Endothelial cell of umbilical vein (primary cell): ENCODE measurements at places on chromosomes 2 and 18. TPM values are rescaled to one million over a fixed set of nuclear protein-coding genes. Genes with fewer than 3 reads are reported as not detected.
A peak's percentile ranks its signal among the peaks of the same experiment; 100 is the strongest.

- no peak for DNase-seq
Observed at GRCh38 chr2:75728614-75729419, 18.1 kb upstream of the GCFC2 start.

GRCh38 chr2:168614172-168615018, 158.3 kb downstream of the CERS6 start:
- DNase-seq = no peak

DNA sequence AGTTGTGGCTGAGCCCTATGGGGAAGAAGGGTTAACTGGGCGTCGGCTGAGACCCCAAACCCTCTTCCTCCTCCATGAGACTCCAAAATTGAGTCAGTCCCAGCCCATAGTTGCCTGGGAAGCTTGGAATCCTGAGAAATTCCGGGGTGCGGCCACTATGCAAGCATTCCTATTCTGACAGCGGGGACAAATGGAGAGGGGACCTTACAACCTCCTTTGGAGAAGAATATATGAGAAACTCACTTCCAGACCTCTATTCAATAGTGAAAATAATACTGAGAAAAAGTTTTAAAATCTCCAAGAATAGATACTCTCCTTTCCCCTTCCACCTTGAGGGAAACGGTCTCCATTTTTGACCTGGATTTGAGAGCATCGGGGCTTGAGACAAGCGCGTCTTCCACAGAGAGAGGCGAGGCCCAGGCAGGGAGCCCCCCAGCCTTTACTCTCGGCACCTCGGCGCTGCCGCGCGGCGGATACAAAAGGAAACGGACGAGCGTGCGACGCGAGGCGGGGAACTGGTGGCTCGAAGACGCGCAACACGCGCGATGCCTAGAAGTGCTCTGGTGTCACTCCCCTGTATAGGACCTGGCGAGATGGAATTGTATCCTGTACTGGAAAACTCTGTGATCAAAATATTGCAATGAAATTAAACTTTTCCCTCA, 11.1 kb downstream of the NR4A2 start:
- DNase-seq = no peak

- no peak for DNase-seq
Observed at GRCh38 chr2:5720426-5720825, 28.2 kb downstream of the SOX11 start.

DNA sequence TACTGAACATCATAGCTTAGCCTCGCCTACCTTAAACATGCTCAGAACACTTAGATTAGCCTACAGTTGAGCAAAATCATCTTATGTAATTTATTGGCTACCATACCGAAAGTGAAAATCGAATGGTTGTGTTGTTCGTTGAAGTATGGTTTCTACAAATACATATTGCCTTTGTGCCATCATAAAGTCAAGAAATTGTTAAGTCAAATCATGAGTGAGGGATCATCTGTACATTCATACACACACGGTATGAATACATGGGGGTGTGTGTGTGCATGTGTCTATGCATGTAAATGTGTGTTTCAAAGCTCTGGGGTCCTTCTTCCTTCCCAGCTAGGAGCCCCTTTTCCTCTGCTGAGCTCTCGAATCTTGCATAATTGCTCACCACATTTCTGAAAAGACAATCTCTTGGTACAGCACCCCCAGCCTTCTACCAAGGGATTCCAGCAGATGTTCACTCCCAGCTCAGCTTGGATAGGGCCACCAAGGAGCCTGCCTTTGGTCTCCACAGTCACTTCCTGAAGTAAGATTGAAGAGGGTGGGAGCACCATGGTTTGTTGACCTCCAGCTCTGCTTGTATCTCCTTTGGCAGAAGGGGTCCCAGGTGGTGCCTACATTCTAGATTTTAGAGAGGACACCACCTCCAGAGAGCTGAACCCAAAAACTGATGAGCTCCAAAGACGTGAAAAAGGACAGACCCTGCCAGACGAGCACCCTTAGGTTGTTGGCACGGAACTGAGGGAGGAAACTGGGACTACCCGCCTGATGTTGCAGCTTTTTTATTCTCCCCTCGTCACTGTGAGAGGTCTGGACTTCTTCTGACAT, 33.2 kb upstream of the CYP1B1 start:
- DNase-seq = no peak

- no peak for DNase-seq
Observed at GRCh38 chr2:17713291-17713690, 40.3 kb downstream of the SMC6 start.

- no peak for DNase-seq
Observed at GRCh38 chr2:222391743-222392285, 32.5 kb upstream of the SGPP2 start.

DNA sequence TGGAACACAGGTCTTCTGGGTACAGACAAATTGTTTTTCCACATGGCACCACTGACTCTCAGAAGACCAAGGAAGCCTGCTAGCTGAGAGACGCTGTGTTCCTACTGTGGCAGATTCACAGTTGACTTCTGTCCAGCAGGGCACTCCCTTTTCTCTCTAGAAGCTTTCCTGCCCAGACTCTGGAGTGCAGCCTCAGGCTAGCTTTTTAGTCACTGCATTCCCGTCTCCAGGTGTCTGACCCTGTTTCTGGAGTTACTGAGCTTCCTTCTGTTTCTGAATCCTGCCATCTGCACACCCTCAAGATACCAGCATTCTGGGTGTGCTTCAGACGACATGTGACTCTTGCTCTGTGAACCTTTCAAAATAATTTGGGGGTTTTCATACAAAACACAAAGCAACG, 125.1 kb downstream of the TMEM200C start:
- no peak for DNase-seq

GRCh38 chr2:98381494-98381893, 35.2 kb downstream of the CNGA3 start:
- DNase-seq = no peak

DNA sequence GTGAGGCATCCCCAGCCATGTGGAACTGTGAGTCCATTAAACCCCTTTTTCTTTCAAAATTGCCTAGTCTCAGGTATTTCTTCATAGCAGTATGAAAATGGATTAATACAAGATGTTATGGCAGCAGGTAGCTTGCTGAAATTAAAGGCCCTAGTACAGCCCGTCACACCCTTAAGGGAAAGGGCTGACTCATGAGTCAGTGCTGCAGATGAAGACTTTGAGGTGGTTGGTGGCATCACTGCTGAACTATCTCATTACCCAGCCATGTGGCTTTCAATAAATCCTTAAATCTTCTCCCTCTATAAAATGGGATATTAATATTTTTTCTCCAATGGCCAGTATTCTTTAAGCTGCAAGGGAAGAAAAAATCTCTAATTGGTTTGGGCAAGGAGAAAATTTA, 226.1 kb upstream of the CCDC68 start:
- DNase-seq = no peak

DNA sequence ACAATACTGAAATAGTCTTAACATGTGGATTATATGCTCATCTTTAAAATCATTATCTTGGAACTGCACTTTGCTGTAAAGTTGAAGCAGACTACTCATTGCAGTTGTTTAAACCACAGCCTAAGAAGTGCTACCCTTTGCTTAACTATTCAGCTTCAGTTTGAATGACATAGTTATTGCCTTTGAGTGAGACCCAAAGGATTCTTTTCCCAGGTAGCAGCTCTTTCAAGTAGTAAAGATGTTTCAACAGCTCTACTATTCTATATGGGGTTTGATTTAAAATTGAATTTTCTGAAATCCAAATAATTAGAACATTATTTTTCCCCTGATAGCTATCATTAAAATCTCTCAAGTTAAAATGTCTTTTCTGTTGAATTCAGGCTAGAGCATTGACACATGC, 1.1 kb downstream of the SCG2 start:
- no peak for DNase-seq

DNA sequence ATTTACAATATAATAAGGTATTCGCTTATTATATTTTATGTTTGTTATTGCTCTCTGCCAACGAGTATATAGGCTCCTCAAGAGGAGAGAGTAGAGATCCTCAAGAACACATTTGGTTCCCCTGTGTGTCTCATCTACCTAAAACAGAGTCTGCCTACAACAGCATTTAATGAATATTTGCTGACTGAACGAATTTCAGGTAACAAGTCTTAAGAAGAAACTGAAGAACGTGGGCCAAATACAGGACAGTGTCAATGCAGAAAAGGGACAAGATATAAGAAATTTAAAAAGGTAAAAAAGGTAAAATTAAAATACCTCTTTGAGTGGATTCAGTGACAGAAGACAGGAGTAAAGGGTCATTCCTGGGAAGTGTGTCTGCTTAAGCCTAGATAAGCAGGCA, 129.2 kb downstream of the HNMT start:
- no peak for DNase-seq

DNA sequence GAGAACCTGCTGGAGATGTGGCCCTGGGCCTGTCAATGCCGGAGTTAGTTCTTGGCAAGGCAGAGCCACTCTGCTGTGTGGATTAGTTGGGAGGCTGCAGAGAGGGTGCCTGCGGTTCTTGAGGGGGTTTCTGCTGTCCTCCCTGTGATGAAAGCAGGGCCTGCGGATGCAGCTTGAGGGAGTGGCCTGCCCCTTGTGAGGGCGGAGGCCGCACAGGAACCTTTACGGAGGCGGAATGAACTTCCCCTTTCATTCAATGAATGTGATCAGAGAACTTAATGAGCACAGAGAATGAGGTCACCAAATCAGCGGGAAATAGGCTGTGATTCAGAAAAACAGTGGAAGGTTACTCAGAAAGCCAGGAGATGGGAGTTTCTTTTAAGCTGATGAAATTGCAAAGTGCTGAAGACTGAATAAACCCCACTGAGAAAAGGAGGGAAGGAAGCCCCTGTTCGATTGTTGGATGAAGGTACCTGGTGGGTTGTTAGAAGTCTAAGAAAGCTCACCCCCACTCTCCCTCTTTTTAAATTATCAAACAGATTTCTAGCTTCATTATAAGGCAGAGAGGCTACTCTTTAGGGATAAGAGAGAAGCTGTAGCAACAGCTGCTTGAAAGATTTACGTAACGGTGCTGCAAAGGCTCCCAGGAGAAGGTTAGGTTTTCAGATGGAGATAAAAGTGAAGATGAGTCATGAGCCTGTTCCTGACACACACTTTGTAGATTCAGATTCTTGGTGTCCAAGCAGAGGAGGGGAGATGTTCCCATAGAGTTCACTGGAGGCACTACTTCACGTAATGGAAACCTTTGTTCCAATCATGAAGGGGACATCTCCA, 47.4 kb downstream of the VWA3B start:
- DNase-seq = peak; percentile 52

GRCh38 chr2:181848261-181848886, 43.2 kb upstream of the ITPRID2 start:
- no peak for DNase-seq

DNA sequence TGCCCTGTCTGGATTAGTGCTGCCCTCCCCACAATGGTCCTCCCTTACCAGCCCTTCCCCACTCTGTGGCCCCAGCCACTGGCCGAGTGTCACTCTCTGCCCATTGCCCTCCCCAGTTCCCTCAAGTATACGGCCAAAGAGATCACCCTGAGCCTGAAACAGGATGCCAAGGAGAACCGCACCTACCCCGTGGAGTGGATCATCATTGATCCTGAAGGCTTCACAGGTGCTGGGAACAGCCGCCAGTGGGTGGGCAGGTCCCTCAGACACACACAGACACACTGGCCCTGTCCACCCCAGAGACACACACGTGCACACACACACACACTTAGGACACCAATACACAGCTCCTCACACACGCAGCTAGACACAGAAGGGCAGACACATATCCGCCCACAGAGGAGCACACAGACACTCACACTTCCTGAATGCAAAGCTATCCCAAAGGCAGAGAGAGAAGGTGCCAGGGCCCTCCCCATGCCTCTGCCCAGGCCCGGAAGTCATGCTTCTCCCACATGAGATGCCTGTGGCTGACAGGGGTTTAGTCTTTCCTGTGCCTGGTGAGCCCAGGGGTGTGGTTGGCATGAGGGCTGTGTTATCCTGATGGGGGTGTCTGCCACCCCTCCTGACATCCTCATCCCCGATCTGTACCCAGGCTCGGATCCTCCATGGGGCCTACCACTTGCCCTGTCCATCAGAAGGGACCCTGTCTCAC, 2.9 kb downstream of the CHRND start:
- DNase-seq = no peak

Gene DNAJC5G
- 0.16 and 0.77 TPM in 2 replicates for total RNA-seq

Gene SLC30A3
- 9.2 and 16.7 TPM in 2 replicates for total RNA-seq

Gene KCNG2
- not detected in 2 replicates for total RNA-seq

Gene KCNE4
- not detected in 2 replicates for total RNA-seq

Gene PLGLB2
- 1.3 and 2.1 TPM in 2 replicates for total RNA-seq

Gene FEV
- not detected in 2 replicates for total RNA-seq

Gene ATP6V1C2
- 0.13 TPM in 1 of 2 replicates, not detected in the other for total RNA-seq
